Stimulated activated CD4-positive, alpha-beta T cell treated with anti-CD3 and anti-CD28 coated beads, Interleukin-4, amount 100 ng/mL, for 24 hours (primary cell): ENCODE measurements at places on chromosomes 1 and 21.

- peak; percentile 44 for DNase-seq
These were observed 1.5 kb upstream of the BATF3 start for GRCh38 chr1:212700892-212701819.

DNA sequence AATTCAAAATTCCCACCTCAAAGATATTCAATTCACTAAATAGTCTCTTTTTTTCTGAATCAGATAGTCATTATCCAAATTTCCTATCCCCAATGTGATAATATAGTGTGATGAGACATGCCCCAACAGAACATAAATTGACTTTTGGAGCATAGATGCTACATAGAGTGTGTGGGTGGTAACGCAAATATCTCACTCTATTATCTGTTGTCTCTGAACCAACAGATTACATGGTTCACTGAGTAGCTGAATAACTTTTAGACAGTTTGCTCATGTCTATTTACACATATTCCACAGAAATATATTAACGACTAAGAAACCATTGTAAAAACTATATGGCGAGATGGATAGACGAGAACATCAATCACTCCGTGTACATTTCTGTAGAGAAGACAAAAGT, 209.9 kb downstream of the BARHL2 start:
- no peak for DNase-seq

DNA sequence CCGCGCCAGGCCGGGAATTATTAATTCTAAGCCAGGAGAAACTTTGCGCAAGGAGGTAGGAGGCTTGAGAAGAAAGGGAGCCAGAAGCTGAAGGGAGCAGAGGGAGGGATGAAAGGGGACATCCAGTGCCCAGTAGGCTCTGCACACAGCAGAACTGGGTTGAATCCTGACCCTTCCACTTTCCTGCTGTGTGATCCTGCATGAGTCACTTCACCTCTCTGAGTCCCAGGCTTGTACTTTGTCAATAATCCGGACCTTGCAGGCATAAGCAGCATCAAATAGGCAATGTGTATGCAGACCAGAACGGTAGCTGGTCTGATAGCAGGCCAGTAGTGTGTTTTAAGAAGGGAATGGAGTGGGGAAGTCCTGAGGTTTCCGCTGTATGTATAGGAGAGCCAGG, 25.5 kb upstream of the EPB41 start:
- DNase-seq = no peak

GRCh38 chr1:10598389-10598702, 123.6 kb downstream of the PEX14 start:
- DNase-seq = no peak

- DNase-seq = no peak
These were observed 6.3 kb upstream of the ARHGEF10L start for GRCh38 chr1:17533201-17533600.

GRCh38 chr1:36081926-36082485, 1.9 kb upstream of the TEKT2 start:
- DNase-seq = no peak

DNA sequence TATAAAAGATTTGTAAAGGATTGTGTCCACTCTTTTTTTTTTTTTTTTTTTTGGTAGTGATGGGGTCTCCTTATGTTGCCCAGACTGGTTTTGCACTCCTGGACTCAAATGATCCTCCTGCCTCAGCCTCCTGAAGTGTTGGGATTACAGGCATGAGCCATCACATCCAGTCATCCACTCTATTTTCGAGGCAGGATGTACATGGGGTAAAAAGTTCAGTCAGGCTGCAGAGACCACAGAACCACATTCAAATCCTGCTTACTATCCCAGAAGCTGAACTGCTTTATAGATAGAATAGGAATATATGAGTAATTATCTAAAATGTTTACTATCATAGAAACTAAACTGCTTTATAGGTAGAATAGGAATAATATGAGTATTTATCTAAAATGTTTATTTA, 26.0 kb upstream of the KCNK2 start:
- no peak for DNase-seq

DNA sequence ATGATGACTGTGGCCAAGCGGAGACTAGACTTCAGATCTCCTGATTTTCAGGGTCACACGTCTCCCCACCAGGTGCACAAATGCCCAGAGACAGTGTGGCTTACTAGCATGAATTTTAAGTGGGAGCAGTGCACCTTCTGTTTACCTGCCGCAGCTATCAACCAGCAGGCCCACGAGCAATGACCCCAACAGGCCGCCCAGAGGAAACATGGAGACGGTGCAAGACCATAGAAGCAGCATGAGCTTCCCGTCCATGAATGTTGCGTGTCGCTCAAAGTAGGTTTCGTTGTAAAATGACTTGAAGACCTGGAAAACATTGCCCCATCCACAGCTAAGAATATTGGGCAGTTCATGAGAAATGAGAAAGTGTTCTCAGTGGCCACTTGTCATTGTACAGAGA, 3.5 kb downstream of the SLC2A7 start:
- no peak for DNase-seq

DNA sequence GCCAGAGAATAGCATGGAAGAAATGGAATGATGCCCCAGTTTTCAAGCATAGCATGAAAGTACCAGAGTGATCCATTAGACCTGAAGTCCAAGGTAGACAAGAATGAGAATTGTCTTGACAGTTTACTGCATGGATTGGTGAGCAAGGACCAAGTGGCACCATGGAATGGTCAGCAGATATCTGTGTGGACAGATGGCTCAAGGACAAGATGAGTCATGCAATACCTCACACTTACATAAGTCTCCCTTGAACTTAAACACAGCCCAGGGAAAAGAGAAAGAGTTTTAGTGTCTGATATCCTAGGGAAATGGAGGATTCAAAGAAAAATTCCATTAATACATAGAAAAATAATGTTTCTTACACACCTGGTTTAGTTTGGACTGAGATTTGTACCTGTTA, 195.2 kb downstream of the MRPL39 start:
- no peak for DNase-seq

- peak; percentile 82 for DNase-seq
These were observed 29.9 kb upstream of the RPTN start for GRCh38 chr1:152188673-152189591.

DNA sequence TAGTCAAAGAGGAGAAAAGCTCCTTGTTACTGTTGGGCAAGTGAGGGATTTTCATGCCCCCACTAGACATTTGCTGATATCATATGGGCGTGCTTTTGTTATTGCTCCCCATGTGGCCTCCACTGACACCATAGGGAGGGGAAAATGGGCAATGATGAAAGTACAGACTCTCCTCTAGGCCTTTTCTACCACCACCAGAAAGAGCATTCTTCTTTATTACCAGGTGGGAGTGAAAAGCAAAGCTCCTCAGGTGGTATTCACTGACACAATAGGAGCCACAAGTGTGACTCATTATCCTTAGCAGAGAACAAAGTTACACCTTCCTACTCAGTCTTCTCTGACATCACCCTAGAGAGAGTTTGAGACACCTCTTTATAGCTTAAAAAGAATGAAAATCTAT, 667.1 kb downstream of the LTN1 start:
- no peak for DNase-seq

GRCh38 chr1:179066471-179066870, 15.4 kb upstream of the TOR3A start:
- no peak for DNase-seq

DNA sequence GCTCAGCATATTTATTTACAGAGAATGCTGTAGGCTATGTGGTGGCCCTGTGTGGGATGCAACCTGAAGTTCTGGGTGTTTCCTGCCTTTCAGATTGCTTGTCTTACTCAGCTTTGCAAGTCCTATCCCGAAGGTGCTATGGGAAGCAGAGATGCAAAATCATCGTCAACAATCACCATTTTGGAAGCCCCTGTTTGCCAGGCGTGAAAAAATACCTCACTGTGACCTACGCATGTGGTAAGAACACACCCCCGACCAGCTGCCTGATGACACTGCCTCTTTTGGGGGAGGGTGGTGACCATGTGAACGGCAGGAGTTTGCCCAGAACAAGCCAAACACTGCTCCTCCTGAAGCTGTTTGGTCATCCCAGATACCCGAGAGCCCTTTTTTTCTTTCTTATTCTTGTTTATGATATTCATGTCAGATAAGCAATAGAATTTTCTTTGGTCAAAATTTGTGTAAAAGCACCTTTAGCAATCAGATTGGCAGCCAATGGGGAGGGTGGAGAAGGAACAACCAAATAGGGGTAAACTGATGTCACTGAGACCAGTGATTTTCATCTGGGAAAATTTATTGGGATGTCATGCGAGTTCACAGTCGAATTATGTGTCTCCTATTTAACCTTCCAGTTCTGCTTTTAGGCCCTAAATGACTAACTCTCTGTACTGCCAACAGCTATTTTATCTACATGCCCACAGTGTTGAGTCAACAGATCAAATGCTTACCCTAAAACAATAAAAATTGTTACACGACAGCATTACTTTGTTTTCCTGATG, 82.6 kb downstream of the EVA1C start:
- no peak for DNase-seq

DNA sequence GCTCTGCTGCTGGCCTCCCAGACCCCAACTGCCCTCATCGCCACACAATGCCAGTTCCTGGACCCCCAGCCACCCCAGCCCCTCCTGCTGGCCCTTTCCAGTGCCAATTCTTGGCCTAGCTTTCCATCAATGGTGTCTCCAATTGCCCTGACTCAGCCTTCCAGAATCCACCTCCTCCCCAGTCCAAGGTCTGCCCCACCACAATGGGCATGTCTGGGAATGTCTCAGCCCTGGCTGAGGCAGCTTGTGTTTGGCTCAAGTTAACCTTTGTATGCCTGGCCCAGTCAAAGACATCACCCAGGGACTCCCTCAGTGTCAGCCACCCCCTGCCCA, 16.4 kb downstream of the ALDH4A1 start:
- DNase-seq = no peak

GRCh38 chr1:14003552-14003951, 303.6 kb downstream of the PRDM2 start:
- no peak for DNase-seq

GRCh38 chr1:13540866-13541265, 27.1 kb upstream of the LRRC38 start:
- DNase-seq = no peak

GRCh38 chr1:162878000-162878596, 17.1 kb upstream of the CCDC190 start:
- DNase-seq = no peak

DNA sequence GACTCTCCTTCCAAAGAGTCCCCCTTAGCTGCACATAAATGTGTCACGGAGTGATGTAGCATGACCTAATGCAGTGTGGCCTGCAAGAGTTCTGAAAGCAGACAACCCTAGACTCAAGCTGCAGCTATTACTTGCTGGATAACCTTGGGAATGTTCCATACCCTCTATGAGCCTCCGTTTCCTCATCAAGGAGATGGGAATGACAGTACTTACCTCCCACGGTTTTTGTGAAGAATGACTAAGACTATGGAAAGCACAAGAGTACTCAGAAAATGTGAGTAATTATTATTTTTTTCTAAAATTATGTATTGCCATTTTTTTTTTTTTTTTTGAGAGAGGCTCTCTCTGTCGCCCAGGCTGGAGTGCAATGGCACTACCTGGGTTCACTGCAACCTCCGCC, 3.0 kb downstream of the TTC39A start:
- no peak for DNase-seq

DNA sequence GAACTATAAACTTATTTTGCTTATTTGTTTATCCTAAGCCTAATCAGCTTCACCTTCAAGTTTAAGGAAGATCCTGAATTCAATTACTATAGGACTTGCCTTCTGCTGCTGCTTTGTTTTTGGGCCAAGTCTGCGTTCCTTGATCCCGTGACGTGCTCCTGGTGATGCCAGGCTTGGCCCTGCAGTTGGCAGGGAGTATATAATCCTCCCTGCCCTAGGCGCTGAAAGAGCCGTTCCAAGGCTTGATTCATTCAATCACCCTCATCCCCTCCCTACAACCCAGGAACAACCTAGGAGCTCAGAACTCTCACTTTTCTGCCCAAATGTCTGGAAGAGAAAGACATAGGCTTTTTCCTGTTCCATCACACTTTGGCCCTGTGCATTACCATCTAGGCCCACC, 12.4 kb upstream of the LRRN2 start:
- no peak for DNase-seq

DNA sequence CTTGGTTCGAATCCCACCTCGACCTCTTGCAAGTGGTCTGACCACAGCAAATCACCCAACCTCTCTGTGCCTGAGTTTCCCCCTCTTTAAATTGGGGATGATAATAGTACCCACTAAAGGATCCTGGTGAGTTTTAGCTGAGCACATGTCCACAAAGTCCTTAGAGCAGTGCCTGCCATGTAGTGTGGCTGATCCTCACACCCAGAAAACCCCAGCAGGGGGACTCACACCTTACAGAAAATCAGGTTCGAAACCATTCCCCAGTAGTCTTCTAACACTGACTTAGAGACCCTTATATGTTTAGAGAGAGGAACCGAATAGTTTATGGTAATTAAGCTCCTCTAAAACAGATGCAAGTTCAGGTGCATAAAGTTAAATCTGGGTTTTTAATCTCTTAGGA, 89.0 kb downstream of the CAMTA1 start:
- DNase-seq = no peak

DNA sequence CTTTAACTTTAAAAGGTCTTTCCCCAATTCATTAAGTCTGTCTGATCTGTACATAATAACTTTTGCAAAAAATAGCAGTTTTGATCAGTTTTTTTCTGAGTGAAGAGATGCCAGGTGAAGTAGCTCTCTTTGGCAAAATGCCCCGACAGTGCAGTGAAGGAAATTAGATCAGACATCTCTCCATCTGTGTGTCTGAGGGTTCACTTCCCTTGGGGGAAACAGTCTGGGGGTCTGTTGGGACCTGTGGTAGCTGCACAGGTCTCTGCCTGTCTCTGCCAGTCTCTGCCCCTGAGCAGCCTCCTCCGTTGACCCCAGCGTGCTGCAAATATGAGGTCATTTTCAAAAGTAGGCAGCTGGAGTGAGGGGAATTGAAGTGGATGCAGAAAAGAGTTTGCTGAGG, 54.5 kb downstream of the TBCE start:
- no peak for DNase-seq

DNA sequence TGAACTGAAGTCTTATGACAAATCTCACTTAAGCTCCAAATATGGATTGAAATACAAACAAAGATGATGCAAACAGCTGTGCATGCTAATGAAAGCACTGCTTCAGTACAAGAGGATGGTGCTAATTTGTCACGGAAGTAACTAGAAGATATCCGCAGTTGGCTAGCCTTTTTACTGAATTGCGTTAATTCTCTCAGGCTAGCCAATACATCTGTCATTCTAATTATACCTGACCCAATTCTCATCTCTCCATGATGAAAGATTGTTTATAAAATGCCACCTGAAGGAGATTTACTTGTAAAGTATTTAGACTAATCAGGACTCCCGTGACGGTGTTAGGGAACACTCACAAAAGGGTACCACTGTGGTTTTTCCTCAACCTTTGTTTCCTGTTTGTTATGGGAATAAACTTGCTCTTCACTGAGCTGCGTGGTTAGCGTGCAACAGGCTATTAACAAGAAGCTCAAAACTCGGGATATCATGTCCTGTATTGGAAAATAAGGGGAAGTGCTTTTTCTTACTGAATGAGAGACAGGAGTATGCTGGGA, 162.5 kb downstream of the APP start:
- DNase-seq = no peak

- no peak for DNase-seq
These were observed 7.6 kb upstream of the OTUD7B start for GRCh38 chr1:150018165-150018564.
